Substantia nigra (tissue), 51 donors: ENCODE measurements at places on chromosomes 3 and 15.

DNA sequence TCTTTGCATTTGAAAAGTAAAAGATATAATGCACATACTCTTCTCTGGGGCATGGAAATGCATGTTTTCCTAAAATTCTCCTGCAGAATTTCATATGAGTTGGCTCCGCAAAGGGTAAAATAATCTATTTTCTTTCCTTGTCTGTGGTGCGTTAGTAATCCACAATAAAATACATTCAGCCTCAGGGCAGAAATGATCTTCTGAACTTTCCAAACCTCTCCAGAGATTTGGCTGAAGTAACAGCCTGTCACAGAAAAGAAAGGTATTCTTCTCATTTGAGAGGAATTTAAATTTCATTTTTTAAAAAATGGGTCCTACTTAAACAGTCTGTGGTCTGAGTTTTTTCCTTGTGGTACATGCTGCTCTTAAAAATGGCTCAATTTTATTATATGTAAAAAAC is 182.7 kb upstream of the DCBLD2 start:
- DNase-seq: no peak

DNA sequence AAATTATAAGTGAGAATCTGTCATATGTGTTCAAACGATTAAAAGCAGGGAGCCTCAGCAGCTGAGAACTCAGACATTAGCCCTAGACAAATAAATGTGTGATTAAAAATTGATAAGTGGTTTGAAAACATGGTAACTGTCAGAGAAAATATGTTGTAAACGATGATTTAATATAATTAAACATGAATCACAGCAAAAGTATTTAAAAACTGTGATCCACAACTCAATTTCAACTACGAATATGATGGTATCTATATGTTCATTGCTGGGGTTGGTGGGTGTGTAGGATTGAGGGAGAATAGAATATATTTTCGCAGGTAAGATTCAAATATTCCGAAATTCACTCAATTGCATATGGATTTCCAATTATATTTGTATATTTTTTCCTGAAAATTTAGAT is 302.2 kb upstream of the CNTN3 start:
- no peak for DNase-seq

DNA sequence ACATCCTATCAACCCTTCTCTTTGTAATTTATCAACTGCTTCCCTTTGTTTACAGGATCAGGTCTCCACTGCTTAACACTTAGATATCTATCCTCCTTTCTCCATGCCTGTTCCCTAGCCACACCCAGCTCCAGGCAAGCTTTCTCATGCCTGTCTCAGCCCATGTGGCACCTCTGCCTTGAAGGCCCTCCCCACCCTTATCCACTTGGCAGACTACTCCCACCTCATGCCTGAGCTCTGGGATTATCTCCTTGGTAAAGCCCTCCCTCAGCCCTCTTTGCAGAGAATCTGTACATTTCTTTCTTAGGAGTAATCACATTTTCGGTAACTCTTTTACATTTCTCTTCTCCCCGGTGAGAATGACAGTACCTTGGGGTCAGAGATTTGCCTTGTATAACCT is 96.0 kb downstream of the ATP1B3 start:
- DNase-seq: no peak

DNA sequence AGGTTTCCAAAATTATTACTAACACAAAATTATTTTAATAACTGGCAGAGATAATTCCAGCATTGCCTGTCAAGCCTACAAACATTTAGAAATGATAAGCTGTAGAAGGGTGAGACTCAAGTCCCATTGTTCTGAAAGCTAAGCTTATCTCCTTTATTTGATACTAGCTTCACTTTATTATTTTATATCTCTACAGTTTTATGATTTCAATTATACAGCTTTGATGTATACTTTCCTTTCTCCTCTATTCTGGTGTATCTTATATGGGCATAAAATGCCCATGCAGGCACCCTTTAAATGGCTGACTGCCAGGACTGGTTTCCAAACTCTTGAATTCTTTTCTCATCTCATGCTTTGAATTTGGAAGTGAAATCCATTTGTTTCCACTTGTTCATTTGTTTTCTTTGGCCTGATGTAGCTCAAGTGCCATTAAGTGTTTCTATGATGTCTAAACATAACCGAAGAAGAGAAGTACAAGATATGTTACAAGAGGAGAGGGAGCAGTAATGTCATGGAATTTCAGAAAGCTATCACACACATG is 372.1 kb upstream of the ARHGEF26 start:
- no peak for DNase-seq

DNA sequence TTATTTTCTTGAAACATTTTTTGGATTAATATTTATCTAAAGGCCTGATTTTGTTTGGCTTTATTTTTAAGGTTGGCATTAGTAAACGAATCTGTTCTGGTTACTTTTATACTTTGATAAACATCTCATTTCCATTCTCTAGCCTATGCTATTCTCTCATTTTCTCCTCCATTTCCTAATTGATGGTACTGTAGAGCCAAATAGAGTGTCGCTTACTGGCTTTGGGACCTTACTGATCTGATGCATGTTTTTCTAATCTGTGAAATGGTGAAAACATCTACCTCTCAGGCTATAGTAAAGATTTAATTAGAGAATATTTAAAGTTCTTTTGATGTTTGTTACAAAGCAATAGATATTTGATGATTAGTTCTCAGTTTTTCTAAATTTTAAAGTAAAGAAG is 1.6 kb downstream of the LNP1 start:
- DNase-seq: no peak

GRCh38 chr3:12444582-12445471 is 39.5 kb upstream of the TSEN2 start:
- no peak for DNase-seq

DNA sequence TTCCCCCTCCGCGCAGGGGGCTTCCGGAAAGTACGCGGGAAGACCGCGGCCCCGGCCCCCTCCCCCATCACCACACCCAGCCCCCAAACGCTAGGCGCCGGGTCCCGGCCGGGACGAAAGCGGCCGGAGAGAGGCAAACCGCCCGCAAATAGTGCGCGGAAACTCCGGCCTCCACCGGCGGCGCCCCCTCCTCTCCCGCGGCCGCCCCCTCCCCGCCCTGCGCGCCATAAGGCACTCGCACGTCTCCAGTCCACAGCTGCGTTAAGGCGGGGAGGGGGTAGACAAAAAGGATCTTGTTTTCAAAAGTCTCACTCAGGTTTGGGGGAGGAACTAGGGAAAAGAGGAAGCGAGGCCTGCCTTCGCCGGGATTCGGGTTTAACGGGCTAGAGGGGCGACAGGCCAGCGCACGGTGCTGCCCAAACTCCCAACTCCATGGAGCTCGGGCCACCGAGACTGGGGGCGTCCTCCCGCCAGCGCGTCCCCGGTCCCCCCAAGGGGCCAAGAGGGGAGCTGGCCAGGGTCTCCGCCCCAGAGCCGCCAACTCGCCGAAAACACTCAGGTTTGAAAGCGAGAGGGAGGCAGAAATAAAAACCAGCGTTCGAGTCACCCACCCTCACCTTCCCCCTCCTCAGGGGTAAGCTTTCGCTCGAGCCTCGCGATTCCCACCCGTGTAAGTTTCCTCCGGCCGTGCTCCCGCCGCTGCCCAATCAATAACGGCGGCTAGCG is 1.8 kb downstream of the ANP32A start:
- DNase-seq: no peak

DNA sequence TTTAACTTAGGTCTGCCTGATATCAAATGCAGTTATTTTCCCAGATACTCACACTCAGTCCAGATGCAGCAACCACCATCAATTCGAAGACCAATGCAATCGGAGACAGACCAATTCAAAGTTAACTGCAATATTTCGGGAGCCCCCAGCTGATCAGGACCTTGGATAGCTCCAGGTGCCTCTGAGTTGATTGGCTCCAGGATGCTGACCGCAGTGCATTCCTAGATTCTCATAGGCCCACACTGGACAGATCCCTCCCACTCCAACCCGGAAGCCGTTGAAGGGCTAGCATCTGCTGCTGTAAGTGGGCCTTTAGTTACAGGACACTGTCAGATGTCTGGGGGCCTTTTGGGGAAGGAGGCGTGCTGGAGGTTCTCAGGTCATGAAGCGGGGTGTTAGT is 89.5 kb upstream of the ATP2B2 start:
- no peak for DNase-seq

GRCh38 chr3:62672270-62672987 is 202.8 kb downstream of the CADPS start:
- DNase-seq: no peak
